ENCODE measurements at places on chromosomes 3 and 15.

DNA sequence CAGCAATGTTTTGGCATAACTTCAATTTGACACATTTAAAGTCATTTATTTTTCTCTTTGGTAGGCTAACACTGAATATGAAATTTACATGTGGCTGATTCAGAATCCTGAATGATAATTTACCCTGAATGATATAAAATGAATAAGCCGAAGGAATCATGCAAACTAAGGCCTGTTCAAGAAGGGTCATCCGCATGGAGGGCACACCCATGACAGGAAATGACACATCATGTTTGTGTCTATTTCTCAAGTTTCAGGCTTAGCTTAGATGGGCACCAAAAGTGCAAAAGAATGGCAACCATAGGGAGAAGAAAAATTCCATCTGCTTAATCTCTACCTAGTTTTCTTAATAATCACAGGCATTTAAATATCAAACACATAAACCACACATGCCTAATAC is 141.5 kb downstream of the DUT start:
- DNase-seq = no peak

DNA sequence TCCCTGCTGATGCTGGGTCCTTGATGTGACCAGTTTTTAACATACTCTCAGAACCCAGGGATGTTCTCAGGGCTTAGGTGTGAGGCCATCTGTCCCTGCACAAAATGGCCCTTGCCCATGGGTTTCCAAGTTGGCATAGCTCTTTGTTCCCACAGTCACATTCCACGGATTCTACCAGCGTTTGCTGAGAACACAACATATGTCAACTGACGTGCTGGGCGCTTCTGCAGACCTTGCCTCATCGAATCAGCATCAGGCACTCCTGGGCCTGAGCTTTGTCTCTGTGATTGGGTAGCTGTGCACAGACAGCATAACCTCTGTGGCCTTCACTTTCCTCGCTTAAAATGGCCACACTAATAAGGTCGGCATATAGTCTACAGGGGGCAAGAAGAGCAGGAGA is 69.0 kb downstream of the MGLL start:
- no peak for DNase-seq

DNA sequence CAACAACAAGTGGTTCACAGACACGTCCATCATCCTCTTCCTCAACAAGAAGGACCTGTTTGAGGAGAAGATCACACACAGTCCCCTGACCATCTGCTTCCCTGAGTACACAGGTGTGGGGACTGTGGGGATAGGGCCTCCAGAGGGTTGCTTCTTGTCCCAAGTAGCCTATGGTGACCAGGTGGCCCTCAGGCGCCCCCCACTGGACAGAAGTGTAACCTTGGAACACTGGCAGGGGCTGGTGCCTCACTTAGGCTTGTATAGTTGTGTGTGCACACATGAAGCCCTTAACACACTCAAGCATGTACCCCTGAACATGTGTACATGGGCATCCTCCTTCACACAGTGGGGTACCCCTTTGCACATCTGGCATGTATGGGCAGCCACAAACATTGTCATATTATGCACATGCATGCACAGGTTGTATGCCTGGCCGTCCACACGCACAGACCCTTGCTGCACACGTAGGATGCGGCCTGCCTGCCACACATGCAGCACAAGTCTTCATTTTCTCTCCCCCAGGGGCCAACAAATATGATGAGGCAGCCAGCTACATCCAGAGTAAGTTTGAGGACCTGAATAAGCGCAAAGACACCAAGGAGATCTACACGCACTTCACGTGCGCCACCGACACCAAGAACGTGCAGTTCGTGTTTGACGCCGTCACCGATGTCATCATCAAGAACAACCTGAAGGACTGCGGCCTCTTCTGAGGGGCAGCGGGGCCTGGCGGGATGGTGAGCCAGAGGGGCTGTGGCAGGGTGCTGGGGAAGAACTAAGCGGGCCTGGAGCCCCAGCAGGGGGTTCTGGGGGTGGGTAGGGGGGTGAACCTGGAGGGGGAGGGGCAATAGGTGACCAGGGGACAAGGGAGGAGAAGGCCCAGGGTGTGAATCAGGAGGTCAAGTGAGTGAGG is 11.7 kb upstream of the SEMA3B start:
- DNase-seq = no peak

GRCh38 chr15:68328443-68328842 is 50.9 kb downstream of the FEM1B start:
- DNase-seq = no peak

DNA sequence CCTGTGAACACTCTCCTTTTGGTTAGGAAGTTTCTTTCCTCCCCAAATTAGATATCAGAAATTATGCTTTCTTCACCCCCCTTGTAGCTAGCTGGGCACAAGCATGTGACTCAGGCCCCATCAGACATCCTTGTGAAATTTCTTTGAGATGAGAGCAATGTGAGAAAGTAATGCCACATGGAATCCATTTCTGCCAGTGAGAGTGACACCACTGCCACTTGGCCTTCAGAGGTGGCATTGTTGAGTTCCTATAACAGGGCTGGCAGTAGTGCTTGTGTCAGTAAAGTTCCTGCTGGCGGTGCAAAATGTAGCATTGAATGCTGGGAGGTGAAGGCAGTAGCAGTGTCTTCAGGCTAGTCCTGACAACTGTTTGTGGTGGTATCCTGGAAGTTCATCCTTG is 80.7 kb upstream of the ZNF280D start:
- DNase-seq = no peak

- DNase-seq = no peak
These were observed 120.2 kb downstream of the NEDD4 start for GRCh38 chr15:55873024-55873720.
